ENCODE measurements at places on chromosomes 6 and 20. TPM values are rescaled to one million over a fixed set of nuclear protein-coding genes. Genes with fewer than 3 reads are reported as not detected.

The TEAD3 gene
- 30.4 TPM for total RNA-seq

DNA sequence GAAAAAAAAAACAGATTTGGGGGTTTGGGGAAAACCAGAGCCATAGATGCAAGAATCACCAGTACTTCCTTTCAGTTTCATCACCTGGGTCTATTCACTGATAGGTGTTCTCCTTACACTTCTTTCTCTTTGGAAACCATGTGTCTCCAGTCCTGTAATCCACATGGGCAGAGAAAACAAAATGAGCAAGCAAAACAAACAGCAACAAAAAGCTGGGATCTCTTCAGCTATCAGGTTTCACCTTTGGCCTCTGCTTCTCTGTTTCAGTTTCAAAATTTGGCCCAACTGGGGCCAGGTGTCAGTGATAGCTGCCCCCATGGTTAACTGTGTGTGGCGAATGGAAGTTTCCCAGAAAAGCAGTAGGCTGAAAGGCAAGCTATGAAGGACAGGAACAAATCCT is 220.0 kb upstream of the THBS2 start:
- no peak for DNase-seq

DNA sequence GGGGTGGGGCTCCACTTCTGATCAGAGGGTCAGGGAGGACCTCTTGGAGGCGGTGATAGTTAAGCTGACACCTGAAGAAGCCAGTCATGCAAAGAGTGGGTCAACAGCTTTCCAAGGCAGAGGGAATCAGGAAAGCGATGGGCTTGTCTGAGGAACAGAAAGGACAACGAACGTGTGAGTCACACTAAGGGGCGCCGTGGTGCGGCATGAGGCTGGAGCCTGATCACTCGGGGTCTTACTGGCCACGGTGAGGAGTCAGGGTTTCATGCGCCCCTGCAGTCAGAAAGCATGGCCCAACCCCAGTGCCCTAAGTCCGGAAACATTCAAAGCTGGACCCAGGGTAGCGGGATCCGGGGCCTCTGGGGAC is 50.6 kb upstream of the SLC32A1 start:
- DNase-seq, result no peak

The C6orf163 gene
- total RNA-seq, result 1.7 TPM

DNA sequence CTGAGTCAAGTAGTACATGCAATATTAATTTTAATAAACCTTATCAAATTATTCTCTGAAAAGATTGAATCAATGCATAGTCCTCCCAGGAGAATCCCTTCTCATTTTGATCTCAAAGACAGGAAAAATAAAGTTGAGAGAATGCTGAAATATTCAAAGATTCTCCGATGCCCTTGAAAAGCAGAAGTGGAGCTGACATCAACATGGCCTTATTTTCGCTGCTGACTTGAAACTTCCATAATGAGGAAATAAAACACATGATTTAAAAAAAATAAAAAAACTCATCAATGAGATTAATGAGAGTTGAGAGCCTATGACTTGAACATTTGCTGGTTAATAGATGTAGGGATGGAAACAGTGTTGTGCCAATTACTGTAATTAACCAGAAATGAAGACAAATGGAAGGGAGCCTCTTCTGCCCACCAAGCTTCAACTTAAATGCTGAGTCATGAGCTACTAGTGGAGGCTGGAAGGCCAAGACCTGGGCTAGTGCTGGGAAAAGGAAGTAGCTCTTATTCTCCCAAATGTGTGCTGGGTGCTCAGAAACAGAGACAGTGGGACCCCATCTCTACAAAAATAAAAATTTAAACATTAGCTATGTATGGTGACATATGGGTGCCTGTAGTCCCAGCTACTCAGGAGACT is 139.9 kb downstream of the BFSP1 start:
- no peak for DNase-seq

The ARFGEF3 gene
- total RNA-seq, result 2.3 TPM

DNA sequence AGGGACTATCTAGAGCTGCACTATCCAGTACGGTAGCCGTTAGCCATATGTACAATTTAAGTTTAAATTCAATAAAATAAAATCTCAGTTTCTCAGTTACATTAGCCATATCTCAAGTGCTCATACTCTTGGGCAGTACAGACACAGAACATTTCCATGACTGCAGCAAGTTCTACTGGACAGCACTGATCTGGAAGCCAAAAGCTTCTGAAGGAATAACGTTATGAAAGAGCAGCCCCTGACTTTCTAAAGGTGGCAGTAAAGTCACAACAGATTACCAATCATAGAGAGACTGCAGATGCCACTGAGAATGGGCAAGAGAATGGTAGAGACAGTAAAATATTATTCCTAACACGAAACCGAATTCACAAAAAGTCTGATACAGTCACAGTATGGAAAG is 36.8 kb downstream of the NDRG3 start:
- no peak for DNase-seq

- no peak for DNase-seq
Observed at GRCh38 chr6:20439558-20439957, 37.9 kb downstream of the E2F3 start.

Measured in left ventricle myocardium superior (tissue), 1 donor.